ENCODE measurements at places on chromosomes 1 and 21.

GRCh38 chr1:51669272-51669671 is 52.4 kb downstream of the OSBPL9 start:
- no peak for DNase-seq

- no peak for DNase-seq
These were observed 125.6 kb upstream of the LMO4 start for GRCh38 chr1:87202922-87203655.

DNA sequence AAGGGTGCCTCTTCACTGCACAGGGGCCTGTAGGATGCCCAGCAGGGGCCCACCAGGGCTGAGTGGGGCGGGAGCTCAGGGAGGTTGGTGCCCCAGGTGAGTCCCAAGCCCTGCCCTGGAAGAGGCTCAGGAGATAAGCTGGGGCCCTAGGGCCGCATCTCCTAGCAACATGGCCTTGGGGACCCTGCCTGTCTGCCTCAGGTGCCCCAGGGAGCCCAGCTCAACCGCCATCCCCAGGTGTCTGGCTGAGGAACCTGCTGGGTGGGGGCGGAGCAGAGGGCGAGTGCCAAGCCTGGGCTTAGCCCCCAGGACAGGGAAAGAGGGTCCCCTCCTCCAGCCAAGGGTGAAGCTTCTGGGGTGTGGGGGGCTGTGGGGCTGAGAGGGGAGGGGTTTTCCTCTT is 54.8 kb downstream of the FOXO6 start:
- no peak for DNase-seq

DNA sequence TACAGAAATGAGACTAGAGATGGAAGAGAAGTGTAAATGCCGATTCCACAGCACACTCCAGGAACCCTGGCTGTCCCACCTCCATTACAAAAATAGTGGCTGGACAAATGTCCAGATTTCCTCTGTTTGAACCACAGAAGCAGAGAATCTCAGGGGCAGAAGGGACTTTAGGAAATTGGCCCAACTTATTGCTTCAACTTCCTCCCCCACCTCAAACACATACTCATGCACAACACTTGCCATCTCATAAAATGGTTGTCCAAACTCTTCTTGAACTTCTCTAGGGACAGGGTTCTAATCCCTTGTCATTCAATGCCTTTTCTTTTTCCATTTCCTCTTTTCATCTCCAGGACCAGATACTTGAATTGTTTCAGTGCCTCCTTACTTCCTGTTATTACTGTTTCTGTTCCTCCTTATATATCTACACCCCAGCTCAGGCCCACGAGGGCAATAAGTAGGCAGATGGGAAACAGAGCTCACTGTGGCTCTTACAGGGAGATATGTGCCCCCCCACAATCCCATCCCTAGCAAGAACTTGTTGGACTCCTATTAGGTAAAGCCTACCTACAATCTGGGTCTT is 8.5 kb upstream of the B4GALT3 start:
- no peak for DNase-seq

DNA sequence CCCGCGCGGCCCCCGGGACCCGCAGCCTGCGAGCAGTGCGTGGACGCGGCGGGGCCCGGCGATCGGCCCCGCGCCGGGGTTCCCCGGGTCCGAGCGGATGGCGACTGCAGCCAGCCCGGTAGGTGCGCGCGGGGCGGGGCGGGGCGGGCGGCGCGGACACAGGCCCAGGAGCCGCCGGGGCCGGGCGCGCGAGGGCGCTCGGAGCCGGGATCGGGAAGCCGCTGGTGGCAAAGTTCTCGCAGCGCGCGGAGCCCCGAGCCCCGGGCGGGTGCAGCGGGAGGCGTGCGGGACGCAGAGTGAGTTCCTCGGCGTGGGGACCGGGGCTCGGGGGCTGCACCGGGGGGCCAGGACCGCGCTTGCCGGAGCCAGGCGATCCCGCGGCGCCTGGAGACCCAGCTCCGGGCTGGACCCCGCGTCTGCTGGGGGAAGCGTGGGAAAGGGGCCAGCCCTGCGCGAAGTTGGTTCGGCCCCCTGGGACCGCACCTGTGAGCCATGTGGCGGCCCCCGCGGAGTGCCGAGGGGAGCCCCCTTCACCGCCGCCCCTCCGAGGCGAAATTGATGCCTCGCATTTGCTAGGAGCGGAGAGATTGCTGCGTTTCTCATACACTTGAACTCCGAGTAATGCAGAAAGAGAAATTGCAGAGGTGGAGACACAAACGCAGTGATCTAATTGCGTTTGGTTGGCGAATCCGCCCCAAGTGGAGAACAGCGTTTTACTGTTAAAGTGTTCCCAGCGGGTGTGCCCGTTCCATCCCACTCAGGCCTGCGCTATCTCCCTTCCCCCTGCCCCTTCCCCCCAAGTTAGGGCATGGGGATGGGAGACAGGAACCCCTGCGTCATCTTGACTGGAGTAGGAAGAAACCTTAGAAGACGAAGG is 228.9 kb upstream of the TMEM51 start:
- DNase-seq, result peak; percentile 38

DNA sequence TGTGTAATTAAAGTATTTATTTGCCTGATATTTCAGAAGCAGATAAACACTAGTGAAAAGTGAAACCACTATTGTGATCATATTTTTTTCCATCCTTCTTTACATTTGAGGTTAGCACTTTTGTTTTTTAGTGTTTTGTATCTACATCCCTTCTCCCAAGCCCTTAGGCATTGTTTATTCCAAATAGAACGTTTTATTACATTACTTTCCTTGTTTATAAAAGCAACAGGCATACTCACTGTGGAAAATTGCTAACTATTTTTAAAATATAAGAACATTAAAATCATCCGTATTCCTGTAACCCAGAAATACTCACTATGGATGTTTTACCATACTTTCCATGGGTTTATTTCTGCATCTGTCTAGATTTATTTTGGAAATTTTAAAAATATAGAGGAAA is 103.8 kb downstream of the POFUT2 start:
- DNase-seq, result no peak

DNA sequence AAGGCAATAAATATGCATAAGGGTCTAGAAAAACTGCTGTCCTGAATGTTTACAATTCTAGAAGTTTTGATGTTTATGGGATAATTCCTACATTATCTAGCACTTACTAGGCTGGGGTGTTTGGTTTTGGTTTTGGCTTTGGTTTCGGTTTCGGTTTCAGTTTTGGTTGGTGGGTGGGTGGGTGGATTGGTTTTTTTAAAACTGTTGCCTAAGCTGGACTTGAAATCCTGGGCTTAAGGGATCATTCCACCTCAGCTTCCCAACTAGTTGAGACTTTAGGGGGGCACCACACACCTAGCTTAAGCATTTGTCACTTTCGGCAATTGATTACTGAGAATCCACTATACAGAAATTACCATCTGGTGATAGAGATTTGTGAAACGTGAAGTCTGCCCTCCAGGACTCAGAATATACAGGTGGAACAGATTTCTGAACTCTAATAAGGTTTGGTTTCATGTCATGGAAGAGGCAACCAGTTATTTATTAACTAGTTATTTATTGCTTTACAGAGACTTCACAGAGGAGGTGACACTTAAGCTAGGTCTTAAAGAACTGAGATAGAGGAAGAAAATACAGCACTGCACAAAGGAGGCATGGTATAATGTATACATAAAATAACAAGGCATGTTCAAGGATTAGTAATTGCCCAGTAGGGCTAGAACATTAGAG is 69.6 kb downstream of the PIK3R3 start:
- DNase-seq, result no peak

DNA sequence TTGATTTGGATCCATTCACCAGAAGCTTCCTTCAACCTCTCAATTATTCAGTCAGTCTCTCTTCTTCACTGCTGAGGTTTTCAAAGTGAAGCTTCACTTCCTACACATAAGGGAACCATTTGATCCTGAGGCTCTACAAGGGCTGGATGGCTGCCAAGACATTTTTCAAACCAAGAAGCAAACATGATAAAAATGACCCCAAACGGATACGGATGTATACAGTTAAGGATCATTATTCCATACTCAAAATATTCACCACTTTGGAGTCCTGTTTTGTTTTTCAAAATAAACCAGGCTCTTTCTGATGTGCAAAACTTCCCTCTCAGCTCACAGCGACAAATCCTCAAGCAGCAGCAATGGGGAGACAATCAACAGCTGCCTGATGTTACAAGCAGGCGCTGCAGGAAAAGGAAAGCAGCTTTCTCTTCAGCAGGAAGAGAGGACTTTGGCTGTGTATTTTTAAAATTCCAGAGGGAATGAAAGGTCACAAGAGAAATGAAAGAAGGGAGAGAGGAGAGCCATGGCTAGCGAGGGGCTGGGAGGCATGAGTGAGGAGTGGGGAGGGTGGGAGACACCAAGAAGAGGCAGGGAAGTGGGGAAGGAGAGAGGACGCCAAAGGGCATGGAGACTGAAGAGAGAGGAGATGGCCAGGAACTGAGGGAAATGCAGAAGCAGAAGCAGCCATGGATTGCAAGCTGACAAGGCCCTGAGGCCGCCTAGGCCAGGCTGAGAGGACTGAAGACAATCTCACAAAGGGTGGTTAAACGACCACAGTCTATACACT is 145.4 kb downstream of the SLC45A1 start:
- DNase-seq, result peak; percentile 77

DNA sequence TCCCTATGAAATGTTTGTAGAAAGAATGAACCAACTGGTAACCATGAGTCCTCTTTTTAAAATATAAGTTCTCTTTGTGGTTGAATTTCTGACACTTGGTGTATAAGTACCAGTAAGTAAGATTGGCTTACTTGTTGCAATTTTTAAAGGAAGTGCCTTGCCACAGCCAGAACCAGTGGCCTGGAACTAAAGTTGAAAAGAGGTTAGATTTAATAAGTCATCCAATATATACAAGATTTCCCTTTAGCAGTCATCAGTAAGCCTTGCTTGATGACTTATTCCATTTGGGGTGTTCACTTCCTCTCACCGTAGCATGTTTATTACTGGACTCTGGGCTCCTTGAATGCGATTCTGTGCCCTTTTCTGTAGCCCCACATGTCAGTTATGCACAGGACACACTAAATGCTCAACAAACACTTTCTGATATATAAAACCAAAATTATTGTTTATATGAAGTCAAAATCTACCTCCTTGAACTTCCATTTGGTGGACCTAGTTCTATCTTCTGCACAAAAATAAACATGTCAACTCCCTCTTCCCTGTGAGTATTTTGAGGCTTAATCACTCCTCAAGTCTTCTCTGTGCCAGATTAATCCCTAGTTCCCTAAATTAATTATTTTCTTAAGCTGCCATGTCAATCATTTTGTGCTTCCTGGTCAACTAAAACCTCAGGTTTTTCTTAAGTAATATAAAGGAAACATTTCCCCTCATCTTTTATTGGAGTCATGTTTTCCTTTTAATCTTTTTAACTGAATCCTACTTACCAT is 218.1 kb downstream of the ST6GALNAC3 start:
- no peak for DNase-seq

All from fibroblast of gingiva (primary cell).